Activated T-helper 2 cell treated with anti-CD3 and anti-CD28 coated beads, Interferon-gamma antibody, Interleukin-2, Interleukin-4, amounts not matched to agents 10 μg/mL and 5 μg/mL and 100 μg/mL, durations not matched to agents 14 hours and 24 hours and 36 hours (primary cell): ENCODE measurements at places on chromosomes 7 and 10.

GRCh38 chr7:86926732-86927131, 132.7 kb downstream of the ELAPOR2 start:
- no peak for DNase-seq

DNA sequence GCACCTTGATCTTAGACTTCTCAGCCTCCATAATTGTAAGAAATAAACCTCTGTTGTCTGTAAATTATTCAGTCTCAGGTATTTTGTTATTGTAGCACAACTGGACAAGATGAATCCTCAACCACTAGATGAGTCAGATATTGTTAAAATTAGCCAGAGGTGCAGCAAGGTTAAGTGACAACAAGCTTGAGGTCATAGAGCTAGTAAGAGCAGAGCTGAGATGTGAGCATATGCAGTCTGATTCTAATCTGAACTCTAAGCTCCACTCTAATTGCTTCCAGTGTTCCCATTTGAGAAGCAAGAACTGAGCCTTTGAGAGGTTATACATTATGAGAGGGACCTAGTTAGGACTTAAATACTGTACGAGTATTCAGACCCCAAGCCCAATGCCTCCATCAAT, 93.1 kb downstream of the FZD1 start:
- no peak for DNase-seq

GRCh38 chr7:12162415-12163113, 48.5 kb upstream of the TMEM106B start:
- no peak for DNase-seq

- no peak for DNase-seq
Measured at GRCh38 chr7:154504918-154505317, 452.7 kb downstream of the DPP6 start.
